ENCODE measurements at places on chromosomes 13 and 19.
A peak's percentile ranks its signal among the peaks of the same experiment; 100 is the strongest.

GRCh38 chr19:18756896-18757295 lies 34.2 kb downstream of the COMP start:
- no peak for DNase-seq

DNA sequence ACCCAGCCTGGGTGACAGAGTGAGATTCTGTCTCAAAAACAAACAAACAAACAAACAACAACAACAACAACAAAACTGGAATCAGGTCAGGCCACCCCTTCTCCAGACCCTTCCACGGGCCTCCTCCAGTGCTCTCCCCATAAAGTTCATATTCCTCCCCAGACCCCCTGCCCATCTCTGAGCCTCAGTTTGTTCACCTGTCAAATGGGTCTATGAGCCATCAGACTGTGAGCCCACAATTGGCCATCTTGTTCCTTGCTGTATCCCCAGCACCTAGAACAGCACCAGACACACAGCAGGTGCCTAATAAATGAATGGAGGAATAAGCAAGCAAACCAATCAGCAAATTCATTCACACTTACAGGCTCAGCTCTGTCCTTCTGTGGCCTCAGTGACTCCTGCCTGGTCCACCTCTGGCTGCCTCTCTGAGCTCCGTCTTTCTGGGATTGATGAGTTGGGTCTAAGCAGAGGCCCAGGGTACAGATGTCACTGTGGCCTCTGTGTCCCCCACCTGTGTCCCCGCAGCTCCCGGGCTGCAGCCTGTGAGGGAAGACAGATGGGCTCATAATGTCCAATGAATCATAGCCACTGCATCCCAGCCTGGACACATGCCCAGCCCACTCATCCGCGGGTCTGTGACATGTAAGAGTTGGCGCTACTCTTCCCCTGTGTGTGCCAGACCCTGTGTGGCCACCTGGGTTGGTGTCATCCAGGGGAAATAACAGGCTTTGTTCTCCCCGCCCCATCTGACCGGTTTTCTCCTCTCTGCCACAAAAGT lies 19.6 kb upstream of the PTPRS start:
- no peak for DNase-seq

GRCh38 chr13:62524498-62524897 lies 1108.8 kb upstream of the PCDH20 start:
- DNase-seq: no peak

DNA sequence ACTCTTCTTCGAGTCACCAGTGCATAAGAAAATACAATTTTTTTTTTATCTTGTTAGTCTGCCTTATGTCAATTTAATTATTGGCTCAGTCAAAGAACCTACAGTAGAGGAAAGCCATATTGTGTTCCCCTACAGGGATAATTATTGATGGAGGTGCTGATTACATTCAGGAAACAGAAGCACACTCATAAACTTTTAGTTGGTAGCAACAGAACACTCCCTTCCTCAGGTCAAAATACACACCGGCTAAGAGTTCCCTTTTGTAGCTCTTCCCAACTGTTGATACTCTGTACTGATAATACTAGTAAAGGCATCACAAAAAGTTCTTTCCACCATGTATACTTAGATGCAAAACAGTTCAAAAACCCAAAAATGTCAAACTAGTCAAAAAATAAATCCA lies 18.4 kb downstream of the FOXO1 start:
- no peak for DNase-seq

DNA sequence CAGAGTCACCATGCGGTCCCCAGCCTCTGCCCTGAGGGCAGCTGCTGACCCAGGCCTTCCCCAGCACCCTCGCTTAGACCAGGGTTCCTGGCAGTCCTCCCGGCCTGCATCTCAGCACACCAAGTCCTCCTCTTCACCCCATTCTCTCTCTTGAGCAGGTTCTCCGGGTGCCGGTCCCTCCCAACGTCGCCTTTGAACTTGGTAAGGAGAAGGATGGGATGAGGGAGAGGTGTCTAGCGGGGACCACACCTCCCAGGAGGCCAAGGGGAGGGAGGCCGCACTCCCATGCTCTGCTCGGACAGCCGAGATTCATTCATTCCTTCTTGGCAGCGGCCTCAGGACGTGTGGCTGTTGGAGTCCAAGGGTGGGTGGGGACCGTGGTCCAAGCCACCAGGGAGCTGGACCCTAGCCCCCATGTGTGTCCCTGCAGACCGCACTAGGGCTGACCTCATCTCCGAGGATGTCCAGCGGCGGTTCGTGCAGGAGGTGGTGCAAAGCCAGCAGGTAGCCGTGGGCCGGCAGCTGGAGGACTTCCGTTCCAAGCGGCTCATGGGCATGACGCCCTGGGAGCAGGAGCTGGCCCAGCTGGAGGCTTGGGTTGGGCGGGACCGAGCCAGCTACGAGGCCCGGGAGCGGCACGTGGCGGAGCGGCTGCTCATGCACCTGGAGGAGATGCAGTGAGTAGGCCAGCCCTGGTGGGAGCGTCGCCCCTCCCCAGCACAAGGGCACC lies 9.4 kb downstream of the ARHGEF1 start:
- no peak for DNase-seq

DNA sequence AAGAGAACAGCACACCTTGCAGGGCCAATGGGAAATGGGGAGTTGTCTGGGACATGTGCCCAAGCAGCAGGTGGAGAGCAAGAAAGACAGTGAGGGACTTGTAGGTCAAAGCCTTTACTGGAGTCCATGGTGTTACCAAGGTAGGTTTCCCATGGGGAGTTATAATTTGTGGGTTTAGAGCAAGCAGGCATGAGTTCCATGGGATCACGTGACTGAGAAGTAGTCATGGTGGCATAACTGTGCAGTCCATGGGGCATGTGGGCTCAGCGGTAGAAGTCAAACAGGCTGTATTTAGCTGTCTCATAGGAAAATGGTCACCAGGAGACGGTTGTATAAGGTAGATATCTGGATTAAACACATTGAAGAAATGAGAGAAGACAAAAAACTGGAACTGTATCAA lies 715.1 kb downstream of the SLITRK1 start:
- no peak for DNase-seq

- no peak for DNase-seq
Measured at GRCh38 chr19:5927441-5927821, 13.4 kb downstream of the CAPS start.

- no peak for DNase-seq
Measured at GRCh38 chr13:48346583-48346982, 43.0 kb downstream of the RB1 start.

DNA sequence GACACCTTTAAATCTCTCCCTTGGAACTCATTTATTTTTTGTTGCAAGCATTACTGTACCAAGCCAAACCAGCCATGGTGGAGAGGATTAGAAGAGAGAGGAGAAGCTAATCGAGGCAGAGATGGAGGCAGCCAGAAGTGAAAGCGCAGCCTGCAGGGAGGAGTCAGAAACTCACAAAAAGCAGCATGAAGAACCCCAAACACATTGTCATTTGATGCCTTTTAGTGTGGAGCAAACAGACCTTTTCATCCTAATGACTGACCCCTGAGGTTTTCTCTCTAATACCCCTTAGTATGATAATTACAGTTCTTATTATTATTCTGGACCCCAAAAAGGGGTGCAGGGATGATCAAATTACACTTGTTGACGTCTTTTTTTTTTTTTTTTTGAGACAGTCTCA lies 62.5 kb downstream of the TNFRSF19 start:
- DNase-seq: no peak

DNA sequence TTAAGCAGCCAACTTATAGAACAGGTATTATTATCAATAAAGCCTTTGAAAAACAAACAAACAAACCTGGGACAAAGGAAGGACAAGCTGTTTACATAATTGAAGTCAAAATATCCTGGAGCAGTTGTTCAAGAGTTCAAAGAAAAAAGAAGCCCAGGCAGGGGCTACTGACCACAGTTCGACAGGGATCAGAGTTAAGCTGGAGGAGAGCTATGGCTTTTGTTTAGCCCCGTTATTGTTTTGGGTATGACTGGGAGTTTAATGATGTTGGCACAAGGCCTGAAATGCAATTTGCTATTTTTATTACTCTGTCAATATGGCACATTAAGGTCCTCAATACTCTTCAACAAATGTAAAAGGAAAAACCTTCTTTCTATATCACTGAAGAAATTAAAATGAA lies 624.4 kb upstream of the KLHL1 start:
- no peak for DNase-seq

DNA sequence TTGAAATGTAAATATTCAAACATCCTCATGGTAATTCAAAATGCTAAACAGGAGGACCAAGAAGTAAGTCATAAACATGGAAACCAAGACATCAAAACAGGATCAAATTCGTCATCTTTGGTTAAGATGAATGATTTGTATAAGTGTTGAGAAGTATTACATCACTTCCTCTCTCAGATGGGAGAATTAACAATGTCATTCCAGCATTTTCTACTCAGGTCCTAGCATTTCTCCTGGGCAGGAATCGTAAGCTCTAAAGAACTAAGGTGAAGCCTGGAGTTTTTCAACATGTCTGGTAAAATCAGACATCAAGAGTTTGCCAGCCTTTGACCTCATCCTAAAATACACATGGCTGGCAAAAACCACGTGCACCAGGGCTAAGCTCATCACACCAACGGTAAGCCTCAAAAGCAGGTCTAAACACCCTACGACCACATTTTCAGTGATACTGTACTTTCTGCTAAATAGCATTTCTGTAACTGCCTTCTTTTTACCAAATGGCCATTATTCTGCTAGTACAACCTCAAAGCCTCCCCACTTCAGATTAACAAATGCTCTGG lies 24.8 kb downstream of the RANBP3 start:
- DNase-seq: no peak

DNA sequence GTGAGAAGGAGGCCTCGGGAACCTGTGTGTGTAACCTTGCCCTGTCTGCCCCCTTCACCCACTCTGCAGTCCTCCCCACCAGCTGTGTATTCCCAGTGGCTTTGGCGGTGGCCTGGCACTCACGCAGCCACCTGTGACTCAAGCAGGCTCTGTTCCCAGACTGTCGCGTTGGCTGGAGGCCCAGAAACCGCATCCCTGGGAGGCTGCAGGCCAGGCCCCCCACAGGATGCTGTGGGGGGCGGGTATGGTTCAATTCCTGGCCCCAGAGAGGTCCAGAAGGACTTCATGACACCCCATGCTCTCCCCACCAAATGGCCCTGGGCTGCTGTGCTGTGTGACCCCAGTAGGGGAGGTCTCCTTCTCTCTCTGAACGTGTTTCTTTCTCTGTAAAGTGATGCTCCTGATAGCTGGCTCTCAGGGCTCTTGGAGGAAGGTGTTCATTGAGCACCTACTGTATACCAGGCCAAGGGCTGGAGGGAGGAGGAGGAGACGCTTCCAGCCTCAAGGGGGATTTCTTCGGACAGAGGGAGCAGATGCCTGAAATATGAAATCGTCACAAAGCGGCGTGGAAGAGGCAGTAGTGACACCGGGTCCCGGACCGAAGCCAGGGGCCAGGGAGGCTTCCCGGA lies 1.9 kb upstream of the LINGO3 start:
- no peak for DNase-seq

DNA sequence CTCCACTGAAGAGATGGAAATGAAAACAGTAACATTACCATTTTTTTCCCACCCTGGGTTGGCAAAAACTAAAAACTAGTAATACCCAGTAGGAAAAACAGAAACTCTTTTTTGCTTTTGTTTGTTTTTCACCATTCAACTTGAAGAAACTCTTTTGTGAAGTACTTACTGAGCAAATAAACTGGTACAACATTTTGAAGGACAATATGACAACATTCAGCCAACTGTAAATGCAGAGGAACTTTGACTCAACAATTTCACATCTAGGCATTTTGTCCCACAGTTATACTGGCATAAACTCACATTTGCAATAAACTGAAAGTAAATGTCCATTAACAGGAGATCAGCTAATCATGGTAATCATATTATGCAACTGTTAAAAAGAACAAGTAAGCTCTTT lies 152.5 kb downstream of the RNF17 start:
- DNase-seq: no peak

DNA sequence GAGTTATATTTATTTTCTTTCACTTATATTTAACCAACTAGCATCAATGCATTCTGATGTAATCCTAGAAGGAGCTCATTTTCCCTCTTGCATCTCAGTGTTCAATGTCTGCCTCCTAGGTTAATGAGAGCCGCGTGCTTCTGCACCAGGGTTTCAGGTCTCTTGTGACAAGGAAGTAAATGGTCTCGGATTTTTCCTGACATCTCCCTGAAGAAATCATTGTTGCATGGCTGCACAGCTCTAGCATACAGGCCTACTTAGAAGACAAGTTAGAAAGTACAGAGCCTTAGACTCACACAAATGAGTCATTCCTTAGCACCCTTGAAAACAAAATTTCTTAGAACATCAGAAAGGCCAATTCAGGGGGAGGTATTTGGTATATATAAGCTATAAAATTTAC lies 57.2 kb upstream of the KLF12 start:
- no peak for DNase-seq

GRCh38 chr19:58400916-58401839 lies 5.7 kb downstream of the RNF225 start:
- peak; percentile 99 for DNase-seq

DNA sequence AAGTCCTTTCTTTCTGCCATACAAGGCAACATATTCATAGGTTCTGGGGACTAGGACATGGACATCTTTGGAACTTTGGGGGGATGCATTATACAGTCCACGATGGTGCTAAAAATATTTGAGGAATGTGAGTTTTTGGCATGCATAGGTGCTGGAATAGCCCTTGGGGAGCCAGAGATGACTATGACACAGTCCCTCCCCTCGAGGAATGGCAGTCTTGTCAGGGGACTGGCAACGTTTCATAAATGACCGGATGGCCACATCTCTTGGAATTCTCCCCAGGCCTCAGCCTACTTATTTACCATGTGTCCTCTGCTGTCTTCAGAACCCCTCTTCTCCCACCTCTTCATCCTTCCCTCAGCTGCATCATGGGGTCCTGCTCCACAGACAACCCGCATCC lies 13.6 kb downstream of the MEIOSIN start:
- DNase-seq: no peak

DNA sequence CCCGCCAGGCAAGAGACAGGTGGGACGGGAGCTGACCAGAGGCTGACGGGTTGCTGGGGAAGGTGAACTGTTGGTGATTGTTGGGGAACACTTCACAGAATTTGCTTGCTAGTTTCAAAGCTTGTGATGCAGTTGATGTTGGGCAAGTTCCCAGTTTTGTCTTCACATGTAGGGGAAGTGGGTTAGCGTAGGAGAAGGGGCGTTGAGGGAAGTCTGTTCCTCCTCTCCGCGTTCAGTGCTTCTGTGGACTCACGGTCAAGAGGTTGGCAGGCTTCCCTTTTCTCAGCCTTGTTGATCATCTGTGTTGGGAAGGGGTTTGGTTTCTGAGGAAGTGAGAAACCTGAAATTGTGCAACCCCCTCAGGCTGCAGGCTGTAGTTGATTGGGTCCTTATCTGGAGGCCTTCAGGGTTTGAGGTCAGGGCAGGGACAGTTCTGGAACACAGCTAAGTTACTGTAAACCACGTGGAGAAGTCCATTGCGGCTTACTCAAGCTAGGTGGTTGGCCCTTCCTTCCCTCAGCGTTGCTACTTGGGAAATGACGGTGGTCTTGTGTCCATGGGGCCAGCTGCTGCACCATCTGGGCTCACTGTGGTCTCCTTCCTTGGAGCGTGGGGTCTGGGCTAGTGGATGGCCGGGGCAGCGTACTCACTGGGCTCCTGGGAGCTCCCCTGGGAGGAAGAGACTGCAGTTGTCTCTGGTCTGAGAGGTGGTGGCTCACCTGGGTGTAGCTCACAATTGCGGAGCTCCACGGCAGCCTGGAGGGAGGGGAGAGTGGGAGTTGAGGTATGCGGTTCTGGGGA lies 7.5 kb downstream of the RPS9 start:
- no peak for DNase-seq
